Glutamatergic neuron (in vitro differentiated cells): ENCODE measurements at places on chromosomes 11 and 22. TPM values are rescaled to one million over a fixed set of nuclear protein-coding genes. Genes with fewer than 3 reads are reported as not detected.

Gene PYGM
- total RNA-seq, result 5.5 TPM

- no peak for DNase-seq
- no peaks in the 10 kb centered on the region for H3K36me3 ChIP-seq
- peaks cover 8% of the 10 kb centered on the region for H3K4me1 ChIP-seq
- peaks cover 3% of the 10 kb centered on the region for H3K27me3 ChIP-seq
- no peak overlapping the region for H3K27ac ChIP-seq
- H3K4me3 ChIP-seq, result no peak overlapping the region
Observed at GRCh38 chr22:37079158-37079557, 27.6 kb downstream of the KCTD17 start.

- H3K4me3 ChIP-seq, result no peak overlapping the region
- no peak overlapping the region for H3K27ac ChIP-seq
- H3K4me1 ChIP-seq, result peaks cover 7% of the 10 kb centered on the region
- DNase-seq, result peak; percentile 64
Observed at GRCh38 chr11:77113382-77114088, 10.9 kb downstream of the OMP start.

- H3K27ac ChIP-seq, result no peak overlapping the region
- DNase-seq, result no peak
- peaks cover 3% of the 10 kb centered on the region for H3K27me3 ChIP-seq
- no peak overlapping the region for H3K4me3 ChIP-seq
Observed at GRCh38 chr22:30328466-30329049, 1.8 kb upstream of the TBC1D10A start.

Gene ALKBH8
- 6.4 TPM for total RNA-seq

- H3K4me3 ChIP-seq, result no peak overlapping the region
- no peak overlapping the region for H3K27ac ChIP-seq
- peaks cover 11% of the 10 kb centered on the region for H3K27me3 ChIP-seq
- peaks cover 10% of the 10 kb centered on the region for H3K36me3 ChIP-seq
- peak; percentile 10 for DNase-seq
- H3K4me1 ChIP-seq, result peaks cover 9% of the 10 kb centered on the region
Observed at GRCh38 chr11:2134022-2135010, 4.9 kb downstream of the IGF2 start.

DNA sequence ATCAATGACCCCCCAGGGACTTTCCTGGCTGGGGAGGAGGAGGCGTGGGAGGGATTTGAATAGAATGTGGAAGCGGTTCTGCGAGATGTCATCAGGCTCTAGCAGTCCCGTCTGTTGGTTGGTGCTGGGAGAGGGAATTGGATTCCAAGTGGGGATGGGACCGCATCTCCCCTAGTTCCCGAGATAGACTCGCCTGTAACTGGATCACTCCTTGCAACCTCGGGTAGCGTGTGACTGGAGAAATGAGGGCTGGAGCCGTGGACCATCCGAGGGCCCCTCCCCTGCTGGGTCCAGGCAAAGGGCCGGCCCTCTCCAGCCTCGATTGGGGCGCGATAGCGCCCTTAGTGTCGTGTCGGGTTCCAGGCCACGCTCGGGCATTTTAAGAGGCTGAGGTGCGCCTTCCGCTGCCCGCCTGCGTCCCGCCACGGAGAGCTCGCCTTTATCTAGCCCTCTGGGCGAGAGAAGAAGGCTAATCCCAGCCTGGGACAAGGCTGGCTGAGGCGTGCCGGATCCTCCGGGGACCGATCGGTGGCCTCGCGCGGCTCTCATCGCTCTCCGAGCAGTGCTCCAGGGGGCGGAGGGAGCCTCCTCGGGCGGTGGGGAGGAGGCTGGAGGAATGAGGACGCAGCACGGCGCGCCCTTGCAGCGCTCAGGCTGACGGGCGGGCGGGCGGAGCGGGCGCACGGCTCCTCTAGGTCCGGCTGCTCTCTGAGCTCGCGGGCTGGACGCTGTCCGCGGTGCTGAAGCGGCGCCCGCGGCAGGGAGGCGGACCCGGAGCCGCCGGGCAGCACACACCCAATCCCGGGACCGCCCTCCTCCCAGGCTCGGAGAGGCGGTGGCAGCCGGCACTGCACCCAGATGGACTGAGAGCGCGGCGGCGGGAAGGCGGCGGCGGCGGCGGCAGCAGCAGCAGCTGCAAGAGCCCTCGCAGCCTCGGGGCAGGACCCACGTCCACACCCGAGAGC lies 107.8 kb downstream of the OSBP2 start:
- peak overlapping the region; percentile 85 for H3K4me3 ChIP-seq
- no peaks in the 10 kb centered on the region for H3K36me3 ChIP-seq
- H3K4me1 ChIP-seq, result peaks cover 27% of the 10 kb centered on the region
- H3K27me3 ChIP-seq, result peaks cover 12% of the 10 kb centered on the region
- peak; percentile 89 for DNase-seq

DNA sequence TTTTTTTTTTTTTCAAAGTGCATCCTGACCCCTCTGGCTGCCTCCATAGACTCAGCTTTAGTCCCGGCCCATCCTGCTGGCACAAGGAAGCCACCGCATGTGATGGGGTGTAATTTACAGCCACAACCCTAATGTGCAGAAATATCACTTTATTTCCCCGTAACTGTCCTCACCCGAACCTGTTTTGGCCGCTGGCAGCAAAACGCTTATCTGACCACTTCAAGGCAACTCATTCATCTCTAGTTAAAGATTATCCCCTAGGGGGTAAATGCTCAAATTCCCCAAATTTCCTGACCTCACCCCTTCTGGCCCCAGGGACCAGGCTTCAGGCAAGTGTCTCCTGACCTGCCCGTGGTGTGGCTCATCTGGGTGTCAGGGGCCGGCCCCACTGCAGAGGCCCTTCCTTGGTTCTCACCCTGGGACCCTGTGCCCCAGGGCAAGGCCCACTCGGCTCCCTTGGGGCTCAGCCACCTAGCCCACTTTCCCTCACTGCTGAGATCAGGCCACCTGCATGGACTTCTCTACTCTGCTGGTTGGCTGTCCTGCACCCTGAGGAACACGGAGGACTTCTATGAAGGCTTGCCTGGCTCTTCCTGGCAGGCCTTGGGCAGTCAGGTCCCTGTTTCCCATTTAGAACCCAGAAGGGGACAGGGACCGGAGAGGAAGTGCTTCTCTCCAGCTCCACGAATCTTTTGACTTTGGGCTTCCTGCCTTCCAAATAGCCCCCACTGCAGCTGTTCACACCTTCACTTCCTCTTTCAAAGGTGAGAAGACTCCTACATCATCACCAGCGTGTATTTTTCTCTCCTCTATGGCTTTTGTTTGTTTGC lies 53.3 kb downstream of the WNT11 start:
- no peak overlapping the region for H3K27ac ChIP-seq
- H3K36me3 ChIP-seq, result no peaks in the 10 kb centered on the region
- H3K27me3 ChIP-seq, result peaks cover 15% of the 10 kb centered on the region
- H3K4me1 ChIP-seq, result peaks cover 16% of the 10 kb centered on the region

GRCh38 chr11:32148895-32149294 lies 58.0 kb downstream of the RCN1 start:
- H3K36me3 ChIP-seq, result peaks cover 4% of the 10 kb centered on the region
- no peak overlapping the region for H3K27ac ChIP-seq
- H3K4me1 ChIP-seq, result no peaks in the 10 kb centered on the region
- H3K4me3 ChIP-seq, result no peak overlapping the region
- H3K27me3 ChIP-seq, result no peaks in the 10 kb centered on the region

Gene FUT4
- total RNA-seq, result 2.2 TPM

Gene FAM76B
- total RNA-seq, result 33.9 TPM

DNA sequence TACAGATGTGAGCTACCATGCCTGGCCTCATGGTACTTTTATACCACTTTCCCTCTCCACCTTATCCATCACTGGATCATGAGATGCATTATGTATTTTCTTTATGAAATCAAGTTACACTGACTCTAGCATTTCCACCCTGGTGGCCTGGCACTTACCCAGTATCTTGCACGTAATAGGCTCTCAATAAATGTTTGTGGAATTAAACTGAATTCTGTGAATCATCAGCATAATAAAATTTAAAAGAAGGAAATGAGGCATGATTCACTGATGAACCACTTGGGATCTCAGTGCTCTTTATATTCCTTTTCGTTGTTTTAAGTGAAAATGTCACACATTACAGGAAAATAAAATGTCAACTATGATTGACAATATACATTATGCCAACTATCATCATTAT lies 25.1 kb downstream of the ADM start:
- H3K4me1 ChIP-seq, result no peaks in the 10 kb centered on the region
- H3K27ac ChIP-seq, result no peak overlapping the region
- H3K4me3 ChIP-seq, result no peak overlapping the region
- H3K27me3 ChIP-seq, result no peaks in the 10 kb centered on the region
- no peaks in the 10 kb centered on the region for H3K36me3 ChIP-seq

GRCh38 chr22:49298834-49299750 lies 528.6 kb downstream of the BRD1 start:
- no peak for DNase-seq
- H3K4me1 ChIP-seq, result no peaks in the 10 kb centered on the region
- no peak overlapping the region for H3K4me3 ChIP-seq
- peaks cover 15% of the 10 kb centered on the region for H3K27me3 ChIP-seq

GRCh38 chr22:47247579-47248240 lies 485.3 kb downstream of the TBC1D22A start:
- peaks cover 6% of the 10 kb centered on the region for H3K27me3 ChIP-seq
- no peak overlapping the region for H3K27ac ChIP-seq
- no peaks in the 10 kb centered on the region for H3K4me1 ChIP-seq
- no peak overlapping the region for H3K4me3 ChIP-seq
- no peak for DNase-seq
- peaks cover 20% of the 10 kb centered on the region for H3K36me3 ChIP-seq

Gene KLHL35
- 41.4 TPM for total RNA-seq

- H3K27ac ChIP-seq, result no peak overlapping the region
- no peak for DNase-seq
- H3K4me3 ChIP-seq, result no peak overlapping the region
- no peaks in the 10 kb centered on the region for H3K4me1 ChIP-seq
Observed at GRCh38 chr11:103584021-103584420, 452.4 kb upstream of the DDI1 start.

Gene MB
- total RNA-seq, result not detected

DNA sequence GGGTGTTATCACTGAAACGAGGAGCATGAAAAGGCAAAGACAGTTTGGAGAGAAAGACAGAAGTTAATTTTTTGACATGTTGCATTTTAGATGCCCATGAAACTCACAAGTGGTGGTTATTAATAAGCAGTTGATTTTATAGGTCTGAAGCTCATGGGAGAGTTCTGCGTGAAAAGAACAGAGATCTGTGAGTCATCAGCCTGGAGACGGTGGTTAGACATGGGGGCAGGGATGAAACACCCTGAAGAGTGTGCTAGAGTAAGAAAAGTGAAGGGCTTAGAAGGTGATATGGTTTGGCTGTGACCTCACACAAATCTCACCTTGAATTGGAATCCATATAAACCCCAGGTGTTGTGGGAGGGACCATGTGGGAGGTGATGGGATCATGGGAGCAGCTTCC lies 289.1 kb upstream of the ISX start:
- DNase-seq, result no peak
- H3K27ac ChIP-seq, result no peak overlapping the region
- no peaks in the 10 kb centered on the region for H3K27me3 ChIP-seq
- no peak overlapping the region for H3K4me3 ChIP-seq
- H3K4me1 ChIP-seq, result no peaks in the 10 kb centered on the region
- peaks cover 25% of the 10 kb centered on the region for H3K36me3 ChIP-seq

Gene GNAZ
- total RNA-seq, result 82.5 TPM

DNA sequence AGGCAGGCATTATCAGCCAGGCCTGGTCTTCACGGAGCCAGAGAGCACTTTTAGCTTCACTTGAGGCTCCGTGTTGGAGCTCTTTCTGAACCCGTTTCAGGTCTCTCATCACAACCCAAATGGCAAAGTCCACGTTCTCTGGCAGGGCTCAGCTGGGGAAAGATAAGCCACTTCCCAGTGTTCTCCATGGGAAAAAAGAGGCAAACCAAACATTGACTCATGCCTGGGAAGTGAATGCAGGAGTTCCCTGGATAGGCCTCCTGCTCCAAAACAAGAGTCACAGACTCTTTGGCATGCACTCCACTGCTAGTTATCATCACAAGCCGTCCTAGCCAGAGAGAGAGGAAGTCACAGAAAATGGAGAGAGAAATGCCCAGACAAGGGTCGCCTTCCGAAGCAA lies 11.6 kb downstream of the OPCML start:
- H3K27me3 ChIP-seq, result peaks cover 3% of the 10 kb centered on the region
- no peak overlapping the region for H3K27ac ChIP-seq
- DNase-seq, result no peak
- H3K36me3 ChIP-seq, result no peaks in the 10 kb centered on the region
- no peak overlapping the region for H3K4me3 ChIP-seq
- H3K4me1 ChIP-seq, result peaks cover 29% of the 10 kb centered on the region

GRCh38 chr11:6630632-6631291 lies 11.5 kb upstream of the TPP1 start:
- no peak overlapping the region for H3K27ac ChIP-seq
- H3K4me3 ChIP-seq, result no peak overlapping the region
- H3K36me3 ChIP-seq, result peaks cover 32% of the 10 kb centered on the region
- H3K4me1 ChIP-seq, result no peaks in the 10 kb centered on the region
- DNase-seq, result no peak

- H3K4me1 ChIP-seq, result peaks cover 9% of the 10 kb centered on the region
- H3K36me3 ChIP-seq, result peaks cover 5% of the 10 kb centered on the region
- H3K27me3 ChIP-seq, result peaks cover 12% of the 10 kb centered on the region
- H3K4me3 ChIP-seq, result peak overlapping the region; percentile 99
Observed at GRCh38 chr11:114401311-114401710, 845 bp downstream of the RBM7 start.

DNA sequence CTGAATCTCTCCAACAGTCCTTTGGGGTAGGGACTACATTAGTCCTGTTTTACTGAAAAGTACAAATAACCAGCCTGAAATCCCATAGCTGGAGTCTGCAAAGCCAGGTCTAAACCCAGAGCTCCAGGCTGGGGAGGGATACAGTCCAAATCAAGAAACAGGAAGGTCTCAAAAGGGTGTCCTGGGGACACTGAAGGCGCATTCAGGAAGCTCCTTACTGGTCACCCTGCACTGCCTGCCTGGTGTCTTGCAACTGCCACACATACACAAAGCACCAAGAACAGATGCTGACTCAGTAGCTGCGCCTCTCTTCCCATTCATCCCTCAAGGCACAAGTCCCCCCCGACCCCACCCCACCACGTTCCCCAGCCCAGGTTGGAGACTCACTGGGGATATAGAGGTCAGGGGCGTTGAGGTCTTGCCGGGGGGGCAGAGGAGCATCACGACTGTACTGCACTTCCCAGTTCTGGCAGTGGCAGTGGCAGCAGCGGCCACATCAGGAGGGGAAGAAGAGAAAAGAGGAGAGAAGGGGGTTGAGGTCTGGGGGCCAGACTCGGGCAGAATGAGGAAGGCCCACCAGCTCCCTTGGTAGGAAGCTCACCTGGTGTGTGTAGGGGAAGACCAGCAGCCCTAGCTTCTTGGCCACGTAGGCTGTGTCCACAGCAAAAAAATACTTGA lies 1.6 kb downstream of the YIF1A start:
- H3K27me3 ChIP-seq, result peaks cover 25% of the 10 kb centered on the region
- no peak for DNase-seq
- no peaks in the 10 kb centered on the region for H3K36me3 ChIP-seq
- H3K4me1 ChIP-seq, result peaks cover 31% of the 10 kb centered on the region
- H3K27ac ChIP-seq, result peak overlapping the region; percentile 82
